ENCODE measurements at places on chromosomes 2 and 18. TPM values are rescaled to one million over a fixed set of nuclear protein-coding genes. Genes with fewer than 3 reads are reported as not detected.

Gene MTERF4
- 25.3 TPM for total RNA-seq

Gene KATNAL2
- 3.3 TPM for total RNA-seq

Gene CCDC102B
- 0.58 TPM for total RNA-seq

Gene MROH2A
- total RNA-seq: not detected

Gene SOWAHC
- 12.8 TPM for total RNA-seq

Gene C18orf54
- total RNA-seq: 2.9 TPM

Gene SLC5A7
- total RNA-seq: not detected

Gene PLCL1
- not detected for total RNA-seq
